ENCODE measurements at places on chromosomes 7 and 10.

- no peak for DNase-seq
Observed at GRCh38 chr10:69549959-69550358, 23.3 kb downstream of the NEUROG3 start.

GRCh38 chr7:106551936-106552335, 109.0 kb downstream of the CCDC71L start:
- DNase-seq: no peak

GRCh38 chr7:125926621-125927020, 997.0 kb upstream of the POT1 start:
- no peak for DNase-seq

- DNase-seq: no peak
Observed at GRCh38 chr7:20778063-20778721, 8.5 kb downstream of the SP8 start.

- DNase-seq: no peak
Observed at GRCh38 chr10:94180576-94180975, 182.2 kb downstream of the NOC3L start.

DNA sequence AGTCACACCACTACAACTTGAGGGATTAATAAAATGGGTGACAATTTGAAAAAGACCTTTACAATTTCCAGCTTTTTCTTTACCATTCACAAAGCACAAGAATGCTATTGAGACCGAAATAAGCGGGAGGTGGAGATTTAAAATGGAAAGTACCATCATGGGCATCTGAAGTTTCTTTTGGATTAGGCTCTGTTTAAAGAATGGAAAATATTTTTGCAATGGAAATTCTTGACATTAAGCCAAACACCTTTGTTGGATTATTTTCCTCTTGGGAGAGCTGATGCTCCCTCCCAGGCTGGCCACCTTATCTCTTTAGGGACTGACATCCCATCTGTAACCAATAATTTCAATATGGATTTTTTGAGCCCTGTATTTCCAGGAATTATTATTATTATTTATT, 62.5 kb downstream of the BPGM start:
- no peak for DNase-seq

DNA sequence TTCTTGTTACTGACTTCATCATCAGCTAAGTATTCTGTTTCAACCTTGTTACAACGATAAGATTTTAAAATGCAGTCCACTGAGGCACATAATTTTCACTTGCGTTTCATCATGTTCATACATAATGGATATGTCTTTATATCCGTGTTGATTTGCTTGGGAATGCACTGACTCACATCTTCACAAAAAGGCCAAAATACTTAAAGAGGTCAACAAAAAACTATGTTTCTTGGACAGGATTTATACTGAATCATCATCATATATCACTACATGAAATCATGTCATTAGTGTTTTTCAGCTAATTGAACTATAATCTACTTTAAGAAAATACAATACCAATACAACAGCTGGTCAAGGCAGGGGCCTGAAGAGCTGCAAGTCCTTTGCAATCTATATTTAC, 324.5 kb upstream of the KLF6 start:
- DNase-seq: no peak

GRCh38 chr7:75534727-75535307, 42.7 kb downstream of the SPDYE5 start:
- DNase-seq: no peak

- DNase-seq: no peak
Observed at GRCh38 chr10:99788598-99789256, 6.3 kb downstream of the ABCC2 start.

DNA sequence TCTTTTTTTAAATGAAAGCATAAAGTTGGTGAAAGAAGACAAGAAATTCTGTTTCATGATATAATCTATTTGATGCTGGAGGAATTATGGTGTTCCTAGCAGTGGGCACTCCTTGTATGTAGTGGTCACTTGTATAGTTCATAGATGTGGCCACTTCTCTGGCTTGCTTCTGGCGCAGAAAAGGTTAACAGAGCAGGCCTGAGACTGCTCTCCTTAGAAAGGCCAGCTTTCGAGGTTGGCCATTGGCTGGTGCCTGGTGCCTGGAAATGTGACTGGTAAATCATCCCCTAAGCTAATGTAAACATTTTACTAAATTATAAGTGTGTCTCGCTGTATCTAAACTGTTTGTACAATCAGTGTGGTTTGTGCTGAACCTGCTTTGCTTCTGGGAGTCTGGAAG, 276.1 kb downstream of the PHTF2 start:
- no peak for DNase-seq
